ENCODE measurements at places on chromosomes 12 and 14.

- DNase-seq, result no peak
These were observed 166.7 kb upstream of the PARP11 start for GRCh38 chr12:4039931-4040330.

GRCh38 chr14:102909462-102909861 is 13.0 kb upstream of the AMN start:
- DNase-seq, result no peak

GRCh38 chr12:23560611-23561010 is 388.9 kb downstream of the SOX5 start:
- DNase-seq, result no peak

GRCh38 chr12:75853626-75854025 is 177.9 kb downstream of the PHLDA1 start:
- DNase-seq, result no peak

- DNase-seq, result no peak
These were observed 15.8 kb downstream of the VPS33A start for GRCh38 chr12:122250536-122250935.

DNA sequence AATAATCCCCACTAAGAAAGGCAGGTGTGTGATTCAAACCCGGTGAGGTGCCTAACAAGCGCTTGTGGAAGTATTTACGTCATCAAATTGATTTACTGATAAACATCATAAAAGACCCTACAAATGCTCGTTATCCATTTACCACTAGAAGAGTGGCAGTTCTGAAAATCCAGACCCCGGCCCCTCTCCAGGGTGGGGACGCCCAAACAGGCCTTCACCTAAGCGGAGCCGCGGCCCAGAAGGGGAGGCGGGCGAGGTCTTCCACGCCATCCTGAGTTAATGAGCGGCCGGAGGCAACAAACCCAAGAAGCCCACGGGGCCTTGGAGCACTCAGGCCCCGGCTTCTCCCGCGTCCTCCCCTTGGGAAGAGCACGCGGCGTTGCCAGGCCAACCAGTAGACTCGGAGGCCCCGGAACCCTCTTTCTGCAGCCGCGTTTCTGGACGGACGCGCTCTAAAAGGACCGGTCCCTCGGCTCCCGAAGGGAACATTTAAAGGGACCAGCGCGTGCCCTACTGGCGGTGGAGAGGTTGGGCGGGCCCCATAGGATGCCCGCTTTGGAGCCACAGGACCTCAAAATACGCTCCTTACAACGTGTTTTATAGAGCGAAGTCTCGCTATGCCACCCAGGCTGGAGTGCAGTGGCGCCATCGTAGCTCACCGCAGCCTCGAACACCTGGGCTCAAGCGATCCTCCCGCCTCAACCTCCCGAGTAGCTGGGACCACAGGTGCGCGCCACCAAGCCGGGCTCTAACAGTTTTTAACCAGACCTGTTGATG is 3.5 kb downstream of the PTPN21 start:
- DNase-seq, result peak; percentile 19

- no peak for DNase-seq
These were observed 7.9 kb downstream of the ACADS start for GRCh38 chr12:120733574-120733973.

DNA sequence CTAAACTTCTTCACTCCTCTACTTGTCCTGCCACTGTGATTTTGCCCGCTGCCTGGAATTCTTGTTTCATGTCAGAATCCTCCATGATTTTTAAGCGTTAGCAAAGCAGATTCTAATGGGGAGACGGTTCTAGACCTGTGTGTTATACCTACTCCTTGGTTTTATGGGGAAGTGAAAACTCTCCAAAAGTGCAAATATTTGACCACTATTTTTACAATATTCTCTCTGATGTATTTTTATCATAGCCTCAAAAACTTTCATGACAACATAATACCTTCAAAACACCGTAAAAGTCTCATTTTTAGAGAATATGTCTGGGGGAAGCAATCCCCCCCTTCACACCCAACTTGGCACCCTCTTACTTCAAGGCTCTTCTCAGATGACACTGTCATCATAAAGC is 12.9 kb upstream of the KRAS start:
- no peak for DNase-seq

DNA sequence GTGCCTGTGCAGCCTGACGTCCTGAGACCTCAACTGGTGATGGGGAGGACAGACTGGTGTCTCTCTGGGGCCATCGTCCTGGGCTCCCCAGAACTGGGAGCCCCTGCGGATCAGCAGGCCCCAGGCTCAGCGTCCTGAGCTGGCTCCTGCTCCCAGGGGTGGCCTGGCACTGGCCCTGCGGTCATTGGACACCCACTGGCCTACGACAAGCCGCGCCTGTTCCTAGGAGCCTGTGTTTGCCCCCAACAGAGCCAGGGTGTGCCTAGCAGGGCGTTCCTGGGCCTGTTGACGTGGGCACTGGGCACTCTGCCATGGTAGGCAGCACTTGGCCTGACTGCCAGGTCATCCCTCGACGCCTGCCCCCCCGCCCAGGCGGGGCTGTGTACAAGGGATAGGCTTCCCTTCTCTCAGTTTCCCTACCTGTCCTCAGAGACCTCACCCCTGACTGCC is 8.4 kb downstream of the ADSS1 start:
- DNase-seq, result no peak

DNA sequence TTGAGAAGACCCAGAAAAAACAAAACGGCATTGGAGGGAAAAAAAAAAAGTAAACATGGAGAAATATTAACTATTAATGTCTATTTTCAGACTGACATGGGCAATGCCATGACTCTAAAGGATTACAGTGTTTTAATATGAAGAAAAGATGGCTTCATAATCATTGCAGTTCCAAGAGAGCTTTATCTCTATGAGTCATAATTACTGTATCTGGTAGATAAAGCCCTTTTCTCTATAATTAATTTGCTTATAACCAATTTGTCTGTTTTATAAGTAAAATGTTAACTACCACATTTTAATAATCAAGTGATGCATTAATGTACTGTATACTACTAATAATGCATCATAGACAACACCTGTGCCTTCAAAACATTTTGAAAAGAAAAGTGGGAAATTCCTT is 59.7 kb downstream of the CLIP1 start:
- no peak for DNase-seq

GRCh38 chr12:24055747-24056146 is 106.3 kb upstream of the SOX5 start:
- DNase-seq, result no peak

DNA sequence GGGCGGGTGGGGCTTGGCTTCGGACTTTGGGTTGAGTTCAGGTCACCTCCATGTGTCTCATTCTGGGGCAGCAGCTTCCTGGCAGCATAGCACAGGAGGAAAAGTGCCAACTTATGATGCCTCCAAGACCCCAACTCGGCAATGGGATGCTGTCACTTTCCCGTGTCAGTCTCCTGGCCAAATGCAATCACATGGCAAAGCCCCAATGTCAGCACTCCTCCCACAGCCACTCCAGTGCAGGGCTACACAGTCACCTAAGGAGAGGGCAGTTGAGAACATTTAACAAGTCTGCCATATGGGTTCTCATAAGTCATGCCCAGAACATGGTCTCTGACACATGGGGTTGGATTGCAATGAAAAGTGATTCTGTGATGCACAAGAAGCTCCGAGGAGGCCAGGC is 26.7 kb downstream of the ELK3 start:
- DNase-seq, result no peak

- no peak for DNase-seq
These were observed 24.7 kb downstream of the RTRAF start for GRCh38 chr14:52013984-52014600.

DNA sequence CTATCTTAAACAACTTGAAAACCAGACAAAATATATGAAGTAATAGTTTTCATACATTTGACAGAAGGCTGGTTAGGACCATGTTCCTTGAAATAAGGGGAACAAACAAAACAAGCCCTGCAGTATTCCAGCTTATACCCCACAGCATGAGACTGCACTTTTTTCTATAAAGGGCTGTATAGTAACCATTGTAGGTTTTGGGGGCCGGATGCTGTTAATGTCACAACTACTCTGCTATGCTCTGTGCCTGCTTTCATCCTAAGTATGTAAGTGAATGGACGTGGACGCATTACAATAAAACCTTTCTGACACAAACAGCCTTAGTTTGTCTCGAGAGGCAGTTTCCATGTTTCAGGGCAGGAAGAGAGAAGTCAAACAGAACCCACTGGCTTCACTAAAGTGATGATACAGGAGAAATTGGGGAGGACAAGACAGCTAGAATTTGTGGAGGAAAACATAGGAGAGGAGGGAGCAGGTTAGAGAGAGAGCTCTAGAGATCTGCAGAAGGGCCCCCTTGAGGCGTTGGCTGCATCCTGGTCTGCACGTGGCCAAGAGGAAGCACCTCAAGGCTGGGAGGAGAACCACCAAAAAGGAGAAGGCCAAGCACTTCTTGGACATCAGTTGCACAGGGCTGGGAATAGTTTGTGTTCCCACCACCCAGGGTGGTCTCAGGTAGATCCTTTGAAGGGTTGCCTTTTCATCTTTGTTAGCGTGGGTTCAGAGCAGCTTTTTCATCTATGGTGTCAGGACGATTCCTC is 63.7 kb downstream of the TRAF3 start:
- DNase-seq, result no peak

DNA sequence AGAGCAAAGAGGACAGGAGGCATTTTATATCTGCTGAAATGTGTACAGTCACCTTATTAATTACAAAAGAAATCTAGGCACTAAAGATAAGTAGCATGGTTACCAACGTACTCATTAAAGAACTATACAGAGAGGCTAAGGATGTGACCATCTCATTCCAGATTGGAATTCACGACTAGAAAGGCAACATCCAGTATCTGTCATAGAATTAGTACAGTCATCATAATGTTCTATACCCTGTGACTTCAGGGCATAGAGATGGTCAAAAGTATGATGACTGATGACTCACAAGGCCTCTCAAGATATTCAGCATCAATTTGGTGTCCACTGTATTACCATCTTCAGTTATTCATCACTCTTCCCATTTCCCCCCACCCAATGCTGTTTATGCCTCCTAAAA is 144.0 kb upstream of the PLEKHG7 start:
- no peak for DNase-seq
